Chondrocyte (in vitro differentiated cells): ENCODE measurements at places on chromosomes 16 and 17. TPM values are rescaled to one million over a fixed set of nuclear protein-coding genes. Genes with fewer than 3 reads are reported as not detected.
A peak's percentile ranks its signal among the peaks of the same experiment; 100 is the strongest.

SPIRE2 gene
- 1.4 to 3.2 TPM (median 1.4 TPM) in 3 replicates for total RNA-seq

PRKCB gene
- total RNA-seq: not detected in 3 replicates

DNA sequence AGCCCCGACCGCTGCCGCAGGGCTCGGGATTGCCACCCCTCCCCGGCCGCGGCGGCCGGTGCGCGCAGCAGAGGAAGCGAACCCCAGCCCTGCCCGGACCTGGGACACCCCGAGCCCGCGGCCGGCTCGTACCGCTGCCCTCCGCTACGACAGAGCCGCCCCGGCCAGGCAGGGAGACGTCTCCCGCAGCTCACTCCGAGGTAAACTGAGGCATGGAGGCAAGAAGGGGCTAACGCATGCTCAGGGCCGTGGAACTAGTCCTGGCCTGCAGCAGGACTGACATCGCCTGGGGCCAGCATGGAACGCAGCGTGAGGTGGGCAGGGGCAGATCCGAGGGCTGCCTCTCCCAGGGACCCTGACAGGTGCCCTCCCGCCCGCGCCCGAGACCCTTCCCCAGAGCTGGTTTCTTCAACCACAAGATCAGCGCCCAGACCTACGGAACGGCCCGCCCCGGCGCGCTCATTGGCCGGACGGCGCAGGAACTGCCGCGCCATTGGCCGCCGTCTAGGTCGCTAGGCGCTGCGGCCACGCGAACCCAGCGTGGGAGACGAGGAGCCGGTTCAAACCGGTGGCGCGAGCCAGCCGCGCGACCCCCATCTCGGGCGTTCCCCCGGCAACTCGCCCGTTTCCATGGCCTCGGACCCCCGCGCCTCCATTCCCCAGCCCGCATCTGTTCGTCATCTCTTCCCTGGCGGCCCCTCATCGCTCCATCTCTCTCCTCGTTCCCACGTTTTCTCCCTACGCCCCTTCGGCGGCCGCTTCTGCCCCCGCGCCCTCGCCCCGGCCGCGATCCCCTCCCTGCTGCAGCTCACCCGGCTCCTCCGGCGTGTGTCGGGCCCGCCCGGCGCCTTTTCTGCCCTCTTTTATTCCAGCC lies at the start of gene SLC43A2:
SLC43A2 (minus strand) TSS at position 853 of the 874 bp plus-strand sequence. CDS start 960 bp downstream, outside the sequence.
- peak within 1 kb of the TSS; percentile 91 for H3K4me3 ChIP-seq
- H3K4me1 ChIP-seq: peaks cover 7% of the 10 kb centered on the region
- DNase-seq: no peak
- H3K27ac ChIP-seq: peak within 1 kb of the TSS; percentile 85
- no peaks in the 10 kb centered on the region for H3K36me3 ChIP-seq

GRCh38 chr17:57461082-57461481 lies 204.8 kb downstream of the MSI2 start:
- peaks cover 29% of the 10 kb centered on the region for H3K4me1 ChIP-seq
- no peaks in the 10 kb centered on the region for H3K27me3 ChIP-seq
- DNase-seq: no peak
- no peak overlapping the region for H3K4me3 ChIP-seq
- H3K27ac ChIP-seq: no peak overlapping the region
- no peaks in the 10 kb centered on the region for H3K36me3 ChIP-seq

DNA sequence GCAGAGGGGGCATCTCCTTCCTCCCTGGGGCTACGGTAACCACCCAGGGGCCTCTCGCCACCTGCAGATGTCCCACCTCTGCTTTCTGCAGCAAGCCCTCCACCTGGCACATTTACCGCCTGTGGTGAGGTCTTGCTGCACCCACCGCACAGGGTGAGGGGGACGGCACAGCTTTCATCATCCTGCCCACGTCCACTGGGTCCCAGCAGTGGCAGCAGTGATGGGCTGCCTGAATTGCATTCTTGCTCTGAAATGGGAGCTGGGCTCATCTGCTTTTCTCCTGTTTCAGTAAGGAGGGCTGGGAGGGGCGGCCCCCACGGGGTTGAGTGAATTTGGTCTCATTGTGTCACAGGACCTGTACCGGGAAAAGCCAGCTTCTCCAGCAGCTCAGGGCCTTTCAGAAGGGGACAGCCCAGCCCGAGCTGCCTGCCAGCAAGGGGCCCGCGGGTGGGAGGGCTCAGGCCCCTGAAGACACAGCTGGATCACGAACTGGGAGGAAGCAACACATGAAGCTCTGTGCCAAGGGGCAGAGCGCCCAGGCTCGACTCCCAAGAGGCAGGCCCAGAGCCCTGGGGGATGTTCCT lies 12.7 kb downstream of the DNAAF8 start:
- no peak for DNase-seq
- no peaks in the 10 kb centered on the region for H3K4me1 ChIP-seq
- H3K4me3 ChIP-seq: no peak overlapping the region
- peaks cover 2% of the 10 kb centered on the region for H3K36me3 ChIP-seq

DNA sequence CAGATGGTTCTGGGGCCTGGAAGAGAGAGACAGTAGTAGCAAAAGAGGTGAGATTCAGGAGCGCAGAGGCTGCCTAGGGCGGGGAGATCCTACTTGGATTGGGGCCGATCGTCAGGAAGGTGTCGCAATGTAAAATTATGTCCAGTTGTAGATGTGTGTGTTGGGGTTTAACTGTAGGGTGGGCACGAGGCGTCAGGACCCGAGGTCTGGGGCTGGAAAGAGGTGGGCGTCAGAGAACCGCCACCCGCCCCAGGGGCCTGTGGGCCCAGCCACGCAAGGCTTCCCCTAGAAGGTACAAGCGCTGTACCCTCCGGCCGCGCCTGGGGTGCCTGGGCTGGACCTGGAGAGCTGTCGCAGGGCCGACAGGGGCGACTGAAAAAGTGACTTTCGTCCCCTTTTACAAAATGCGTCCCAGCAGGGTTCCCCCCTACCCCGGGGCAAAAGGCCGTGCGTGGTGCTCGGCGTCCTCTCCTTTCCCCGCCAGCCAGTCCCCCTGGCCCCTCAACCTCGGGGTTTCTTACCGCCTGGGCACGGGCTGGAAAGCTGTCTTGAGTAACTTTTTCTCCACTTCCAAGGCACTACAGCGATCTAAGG lies 2.8 kb downstream of the IRX3 start:
- H3K4me1 ChIP-seq: peaks cover 33% of the 10 kb centered on the region
- DNase-seq: no peak
- H3K27me3 ChIP-seq: peaks cover 55% of the 10 kb centered on the region
- peak overlapping the region; percentile 20 for H3K4me3 ChIP-seq

DNA sequence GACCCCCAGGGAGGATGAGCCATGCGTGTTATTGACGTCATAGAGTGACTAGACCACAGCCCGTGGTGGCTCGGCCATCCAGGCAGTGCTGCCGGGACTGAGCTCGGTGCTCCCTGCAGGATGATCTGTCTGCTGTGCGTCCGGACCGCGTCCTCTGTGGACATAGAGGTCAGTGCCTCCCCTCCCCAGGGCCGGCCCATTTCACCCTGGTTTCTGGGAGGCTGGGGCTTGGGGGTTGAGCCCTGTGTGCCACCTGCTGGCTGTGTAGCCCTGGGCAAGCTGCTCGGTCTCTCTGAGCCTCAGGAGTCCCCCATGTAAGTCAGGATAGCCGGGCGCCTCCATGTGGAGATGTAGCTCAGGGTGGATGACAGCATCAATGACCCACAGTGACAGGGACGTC lies 8.3 kb downstream of the TSC2 start:
- H3K4me3 ChIP-seq: no peak overlapping the region
- no peaks in the 10 kb centered on the region for H3K27me3 ChIP-seq
- H3K4me1 ChIP-seq: no peaks in the 10 kb centered on the region
- H3K36me3 ChIP-seq: peaks cover 17% of the 10 kb centered on the region
- H3K27ac ChIP-seq: peak overlapping the region; percentile 57
- no peak for DNase-seq

GRCh38 chr16:69036399-69037091 lies 68.9 kb upstream of the HAS3 start:
- H3K4me3 ChIP-seq: no peak overlapping the region
- no peaks in the 10 kb centered on the region for H3K27me3 ChIP-seq
- H3K27ac ChIP-seq: no peak overlapping the region
- peaks cover 24% of the 10 kb centered on the region for H3K4me1 ChIP-seq

- no peaks in the 10 kb centered on the region for H3K27me3 ChIP-seq
- no peak overlapping the region for H3K4me3 ChIP-seq
- peak overlapping the region; percentile 5 for H3K27ac ChIP-seq
- no peaks in the 10 kb centered on the region for H3K36me3 ChIP-seq
- peaks cover 45% of the 10 kb centered on the region for H3K4me1 ChIP-seq
- DNase-seq: no peak
Measured at GRCh38 chr16:14146445-14146844, 75.3 kb downstream of the MRTFB start.

- peaks cover 8% of the 10 kb centered on the region for H3K4me1 ChIP-seq
- no peak for DNase-seq
- no peaks in the 10 kb centered on the region for H3K27me3 ChIP-seq
- H3K27ac ChIP-seq: no peak overlapping the region
- no peaks in the 10 kb centered on the region for H3K36me3 ChIP-seq
- H3K4me3 ChIP-seq: no peak overlapping the region
Measured at GRCh38 chr17:56468840-56469239, 124.7 kb upstream of the NOG start.

DNA sequence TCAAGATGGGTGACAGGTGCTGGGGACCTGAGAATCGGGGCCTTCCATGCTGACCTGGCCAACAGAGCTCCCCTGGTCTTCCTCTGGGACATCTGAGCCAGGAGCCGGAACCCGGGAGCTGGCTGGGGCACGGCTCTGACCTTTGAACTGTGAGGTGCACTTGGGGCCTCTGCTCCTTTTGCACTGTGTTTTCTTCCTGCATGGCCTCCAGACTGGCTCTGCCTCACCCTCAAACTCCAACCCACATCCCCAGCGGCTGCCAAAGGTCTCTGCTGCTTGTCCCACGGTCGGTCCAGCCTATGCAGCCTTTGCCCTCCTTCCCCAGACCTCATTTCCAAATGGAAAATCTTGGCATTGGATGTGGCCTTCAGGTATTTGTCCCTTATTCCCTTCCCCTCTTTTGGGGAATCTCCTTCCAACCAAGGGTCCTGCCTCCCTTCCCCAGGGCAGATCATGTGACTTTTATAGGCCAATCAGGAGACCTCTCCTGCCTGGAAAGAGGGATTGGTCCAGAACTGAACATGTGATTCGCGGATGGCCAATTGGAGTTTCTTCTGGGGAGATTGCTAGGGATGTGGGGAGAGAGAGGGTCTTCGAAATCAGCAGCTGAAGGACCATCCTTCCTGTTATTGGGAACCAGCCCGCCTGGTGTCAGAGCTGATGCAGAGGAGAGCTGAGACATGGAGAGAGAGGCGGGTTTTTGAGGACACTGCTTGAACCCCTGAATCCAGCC lies 117.9 kb downstream of the CYLD start:
- no peak for DNase-seq
- no peak overlapping the region for H3K4me3 ChIP-seq
- no peak overlapping the region for H3K27ac ChIP-seq
- H3K36me3 ChIP-seq: peaks cover 2% of the 10 kb centered on the region
